Immature natural killer cell (primary cell): ENCODE measurements at places on chromosomes 5 and 9. TPM values are rescaled to one million over a fixed set of nuclear protein-coding genes. Genes with fewer than 3 reads are reported as not detected.

GRCh38 chr9:113853333-113853732 is 22.8 kb upstream of the ZNF618 start:
- H3K36me3 ChIP-seq, result peaks cover 4% of the 10 kb centered on the region
- no peak overlapping the region for H3K4me3 ChIP-seq
- DNase-seq, result no peak
- no peak overlapping the region for H3K27ac ChIP-seq
- H3K27me3 ChIP-seq, result peaks cover 5% of the 10 kb centered on the region
- H3K4me1 ChIP-seq, result no peaks in the 10 kb centered on the region

Gene OTP
- not detected for polyA plus RNA-seq

DNA sequence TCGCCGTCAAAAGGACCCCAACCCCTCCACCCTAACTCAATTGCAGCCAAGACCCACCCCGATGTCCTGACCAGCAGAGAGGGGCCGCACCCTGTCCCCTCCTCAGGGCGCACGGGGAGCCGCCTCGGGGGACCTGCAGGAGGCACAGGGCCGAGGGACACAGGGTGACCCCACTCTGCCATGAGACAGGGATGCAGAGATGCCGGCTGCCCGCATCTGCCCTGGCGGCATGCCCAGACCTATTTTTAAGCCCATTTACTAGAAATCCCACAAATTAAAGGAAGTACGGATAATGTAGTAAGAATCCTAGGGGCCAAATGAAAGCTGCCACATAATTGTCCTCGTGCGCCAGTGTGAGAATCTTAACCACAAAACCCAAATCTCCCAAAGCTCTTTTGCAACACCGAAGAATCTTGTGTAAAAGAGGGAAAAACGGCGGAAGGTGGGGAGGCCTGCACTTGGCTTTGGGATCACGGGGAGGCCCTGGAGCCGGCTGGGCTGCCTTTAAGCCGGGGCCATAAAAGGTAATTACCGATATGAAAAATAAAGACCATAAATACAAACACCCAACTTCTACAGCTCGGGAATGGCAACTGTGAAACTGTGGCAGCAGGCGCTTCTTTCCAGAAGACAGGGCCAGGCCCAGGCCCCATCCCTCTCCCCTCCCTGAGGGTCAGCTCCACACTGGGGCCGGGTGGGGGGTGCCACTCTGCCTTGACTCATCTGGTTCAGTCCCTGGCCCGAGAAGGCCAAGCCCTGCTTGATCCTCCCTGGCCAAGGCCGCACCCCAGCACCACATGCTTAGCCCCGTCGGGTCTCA is 35.0 kb downstream of the NACC2 start:
- no peak overlapping the region for H3K27ac ChIP-seq
- H3K36me3 ChIP-seq, result no peaks in the 10 kb centered on the region
- DNase-seq, result no peak
- H3K27me3 ChIP-seq, result no peaks in the 10 kb centered on the region

DNA sequence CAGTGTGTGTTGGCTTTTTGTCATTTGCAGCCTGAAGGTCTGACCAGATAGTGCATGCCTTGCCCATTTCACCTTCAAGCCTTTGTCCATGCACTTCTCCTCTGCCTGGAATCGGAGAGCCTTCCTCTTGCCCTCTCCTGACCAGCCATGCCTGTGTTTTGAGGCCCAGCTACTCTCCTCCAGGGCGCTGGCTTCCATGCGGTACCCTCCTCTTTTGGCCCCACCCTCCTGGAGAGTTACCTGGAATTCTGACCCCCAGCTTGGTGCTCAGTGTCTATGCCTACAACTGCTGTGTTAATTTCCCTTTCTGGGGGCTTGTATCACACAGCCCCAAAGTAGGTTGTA is 52.5 kb downstream of the CXXC5 start:
- H3K27me3 ChIP-seq, result peaks cover 2% of the 10 kb centered on the region
- peak overlapping the region; percentile 58 for H3K4me3 ChIP-seq
- H3K27ac ChIP-seq, result peak overlapping the region; percentile 34

DNA sequence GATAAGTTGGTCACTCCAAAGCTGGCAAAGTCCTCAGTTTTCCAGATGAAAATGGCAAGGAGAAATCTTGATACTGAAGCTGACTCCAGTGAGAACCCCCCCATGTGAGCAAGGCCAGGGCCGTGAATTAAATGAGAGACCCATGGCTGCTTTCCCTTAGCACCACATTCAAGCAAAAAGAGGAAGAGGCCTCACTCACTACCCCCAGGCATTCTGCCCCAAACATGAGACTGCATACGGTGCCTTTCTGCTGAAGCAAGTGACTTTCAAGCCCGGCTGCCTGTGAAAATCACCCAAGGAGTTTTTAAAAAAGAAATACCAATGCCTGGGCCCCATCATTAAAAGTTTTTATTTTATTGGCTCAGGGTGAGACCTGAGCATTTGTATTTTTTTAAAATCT is 66.9 kb downstream of the TMEM252 start:
- no peaks in the 10 kb centered on the region for H3K36me3 ChIP-seq
- no peak overlapping the region for H3K27ac ChIP-seq
- H3K27me3 ChIP-seq, result peaks cover 2% of the 10 kb centered on the region
- no peaks in the 10 kb centered on the region for H3K4me1 ChIP-seq

DNA sequence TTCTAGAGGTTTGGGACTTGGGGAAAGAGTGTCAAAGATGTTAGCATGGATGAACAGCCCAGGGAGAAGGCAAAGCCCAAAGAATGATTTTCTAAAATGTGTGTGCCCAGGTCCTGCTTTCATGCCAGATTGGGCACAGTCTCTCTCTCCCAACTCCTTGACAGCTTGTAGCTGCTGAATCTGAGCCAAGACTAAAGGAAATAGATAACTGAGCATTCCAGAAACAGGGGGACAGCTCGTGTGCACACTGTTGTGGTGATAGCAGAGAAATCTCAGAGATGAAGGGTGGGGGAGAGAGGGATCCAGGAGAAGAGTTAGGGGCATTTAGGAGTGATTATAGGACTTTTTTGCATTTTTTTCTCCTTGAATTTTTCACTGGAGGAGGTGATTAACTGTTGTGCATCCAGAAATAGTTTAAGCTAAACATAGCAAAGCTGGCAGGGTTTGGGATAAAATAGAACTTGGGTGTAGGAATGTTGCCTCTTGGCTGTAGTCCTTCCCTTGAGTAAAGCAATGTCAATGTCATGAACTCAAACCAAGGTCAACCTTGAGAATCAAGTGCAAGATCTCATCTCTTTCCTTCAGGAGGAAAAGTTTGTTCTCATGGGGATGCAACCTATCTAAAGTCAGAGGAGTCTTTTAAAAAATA is 245.9 kb downstream of the SH3GL2 start:
- H3K4me1 ChIP-seq, result no peaks in the 10 kb centered on the region
- H3K4me3 ChIP-seq, result no peak overlapping the region
- H3K36me3 ChIP-seq, result no peaks in the 10 kb centered on the region

DNA sequence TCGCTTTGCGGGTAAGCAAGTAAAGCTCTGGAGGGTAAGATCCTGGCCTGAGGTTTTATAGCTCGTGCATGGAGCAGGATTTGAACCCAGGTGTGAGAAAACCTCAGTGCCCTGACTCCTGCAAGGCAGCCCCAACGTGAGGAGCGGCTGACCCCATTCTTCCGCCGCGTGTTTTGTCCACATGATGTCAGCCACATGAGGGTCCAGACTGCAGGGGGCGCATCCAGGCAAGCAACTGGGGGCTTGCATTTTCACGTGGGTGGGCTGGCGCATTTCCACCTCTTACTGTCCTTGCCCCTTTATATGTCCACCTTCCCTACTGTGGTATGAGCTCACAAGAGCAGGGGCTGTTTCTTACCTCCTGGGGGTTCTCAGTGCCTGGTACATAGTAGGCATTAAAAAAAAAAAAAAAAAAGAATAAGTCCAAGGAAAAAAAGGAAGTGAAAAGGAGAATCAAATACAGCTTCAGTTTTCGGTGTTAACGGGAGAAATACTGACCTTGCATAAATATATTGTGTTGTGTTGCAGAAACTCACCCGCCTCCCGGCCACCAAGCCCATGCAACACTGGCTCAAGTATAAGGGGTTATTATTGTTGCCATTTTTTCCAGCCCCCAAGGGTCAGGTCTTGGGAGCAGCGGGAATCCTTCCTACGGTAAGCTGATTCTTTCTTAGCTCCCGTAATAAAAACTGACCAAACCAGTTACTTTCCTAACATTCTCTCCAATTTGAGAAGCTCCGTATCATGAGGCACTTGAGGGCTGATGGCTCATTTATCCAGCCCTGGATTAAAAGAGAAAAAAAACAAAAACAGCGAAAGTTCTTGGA is 15.0 kb downstream of the TLX3 start:
- H3K27ac ChIP-seq, result no peak overlapping the region
- peaks cover 9% of the 10 kb centered on the region for H3K27me3 ChIP-seq
- H3K4me1 ChIP-seq, result no peaks in the 10 kb centered on the region
- H3K36me3 ChIP-seq, result no peaks in the 10 kb centered on the region
- DNase-seq, result no peak

DNA sequence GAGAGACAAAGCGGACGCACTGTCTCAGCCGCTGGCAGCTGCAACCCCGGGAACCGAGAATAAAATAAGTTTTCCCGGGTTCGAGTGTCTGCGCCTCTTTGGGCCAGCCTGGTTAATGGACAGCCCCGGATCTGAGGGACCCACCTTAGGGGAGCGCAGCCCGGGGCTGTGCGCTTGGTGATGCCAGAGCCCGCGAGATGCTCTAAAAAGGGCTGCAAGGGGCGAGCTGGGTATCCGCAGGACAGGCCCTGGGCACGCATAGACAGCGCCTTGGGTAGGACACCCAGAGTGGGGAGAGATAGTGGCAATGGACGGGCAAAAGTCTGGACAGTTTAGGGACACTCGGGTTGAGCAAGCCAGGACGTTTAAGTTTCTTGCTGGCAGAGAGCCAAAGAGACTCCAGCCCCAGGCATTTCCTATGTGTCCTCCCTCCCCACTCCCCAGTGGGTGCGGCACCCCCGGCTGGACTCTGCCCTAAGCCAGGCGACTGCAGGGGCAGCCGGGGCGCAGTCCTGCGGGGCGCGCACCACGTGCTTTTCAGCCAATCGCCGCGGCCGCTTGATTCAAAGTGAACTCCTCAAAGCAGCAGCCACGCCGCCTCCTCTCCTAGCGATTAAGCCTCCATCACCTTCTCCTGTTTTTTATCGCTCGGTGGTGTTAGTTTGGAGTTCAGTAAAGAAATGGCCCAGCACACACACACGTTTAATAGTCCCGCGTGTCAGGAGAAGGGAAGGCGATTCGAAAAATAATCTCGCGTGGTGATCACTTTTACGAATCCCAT is 616 bp upstream of the ENC1 start:
- H3K27ac ChIP-seq, result peak overlapping the region; percentile 97
- peaks cover 1% of the 10 kb centered on the region for H3K36me3 ChIP-seq
- peaks cover 37% of the 10 kb centered on the region for H3K4me1 ChIP-seq
- DNase-seq, result peak; percentile 56
- peaks cover 14% of the 10 kb centered on the region for H3K27me3 ChIP-seq

- H3K27me3 ChIP-seq, result peaks cover 1% of the 10 kb centered on the region
- H3K36me3 ChIP-seq, result peaks cover 2% of the 10 kb centered on the region
- peak overlapping the region; percentile 33 for H3K4me3 ChIP-seq
- H3K4me1 ChIP-seq, result peaks cover 23% of the 10 kb centered on the region
These were observed 23.3 kb downstream of the GOLGA2 start for GRCh38 chr9:128252317-128253139.

- H3K4me1 ChIP-seq, result no peaks in the 10 kb centered on the region
- no peak overlapping the region for H3K27ac ChIP-seq
- no peaks in the 10 kb centered on the region for H3K36me3 ChIP-seq
- peaks cover 2% of the 10 kb centered on the region for H3K27me3 ChIP-seq
- DNase-seq, result no peak
These were observed 132.3 kb upstream of the SLIT3 start for GRCh38 chr5:169433221-169433651.

Gene PCDHGA2
- not detected for polyA plus RNA-seq

Gene RNF180
- polyA plus RNA-seq, result not detected

Gene CDX1
- polyA plus RNA-seq, result not detected

Gene FLT4
- polyA plus RNA-seq, result not detected

- no peak overlapping the region for H3K4me3 ChIP-seq
- DNase-seq, result no peak
These were observed 18.0 kb upstream of the PRR16 start for GRCh38 chr5:120446068-120446492.

- H3K4me3 ChIP-seq, result no peak overlapping the region
- H3K36me3 ChIP-seq, result no peaks in the 10 kb centered on the region
- H3K27me3 ChIP-seq, result peaks cover 14% of the 10 kb centered on the region
- H3K4me1 ChIP-seq, result no peaks in the 10 kb centered on the region
These were observed 40.0 kb downstream of the EBF1 start for GRCh38 chr5:159059722-159060121.

DNA sequence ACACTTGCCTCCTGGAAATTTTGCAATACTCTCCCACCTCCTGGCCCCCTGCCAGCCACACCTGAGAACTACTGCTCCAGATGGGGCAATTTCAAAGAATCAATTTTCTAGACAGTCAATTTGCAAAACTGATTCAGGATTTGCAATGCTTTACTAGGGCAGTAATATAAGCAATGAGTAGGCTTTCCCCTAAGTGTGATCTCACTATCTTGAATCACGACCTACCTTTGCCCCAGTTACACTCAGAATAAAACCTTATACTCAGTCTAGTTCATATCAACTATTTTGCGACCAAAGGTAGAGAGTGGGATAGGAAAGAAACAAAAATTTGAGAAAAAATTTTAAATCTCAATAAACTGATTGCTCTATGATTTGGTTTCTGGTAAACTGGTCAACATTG is 54.4 kb downstream of the DROSHA start:
- no peaks in the 10 kb centered on the region for H3K4me1 ChIP-seq
- H3K36me3 ChIP-seq, result peaks cover 34% of the 10 kb centered on the region
- no peak overlapping the region for H3K4me3 ChIP-seq
- no peaks in the 10 kb centered on the region for H3K27me3 ChIP-seq

GRCh38 chr9:7094052-7094451 is 336.3 kb downstream of the KDM4C start:
- H3K36me3 ChIP-seq, result peaks cover 19% of the 10 kb centered on the region
- H3K4me3 ChIP-seq, result no peak overlapping the region
- no peak for DNase-seq
- H3K27ac ChIP-seq, result no peak overlapping the region
- H3K27me3 ChIP-seq, result no peaks in the 10 kb centered on the region
- peaks cover 2% of the 10 kb centered on the region for H3K4me1 ChIP-seq

DNA sequence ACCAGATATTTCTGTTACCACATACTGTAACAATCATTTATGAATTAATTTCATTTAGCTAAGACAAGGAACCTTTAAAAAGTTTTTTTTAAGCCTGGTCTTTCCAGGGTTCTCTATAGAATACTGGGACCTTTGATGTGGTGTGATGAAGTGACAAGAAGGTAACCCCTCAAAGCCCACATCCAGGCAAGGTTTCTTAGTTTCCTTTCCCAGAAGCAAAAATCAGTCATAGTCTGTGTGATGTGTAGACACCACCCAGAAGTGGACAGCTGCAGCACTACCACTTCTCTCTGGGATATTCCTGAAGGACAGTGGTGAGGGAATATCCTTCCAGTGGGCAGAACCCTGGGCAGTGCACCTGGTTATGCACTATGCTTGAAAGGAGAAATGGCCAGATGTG is 115.6 kb downstream of the TTC39B start:
- peaks cover 77% of the 10 kb centered on the region for H3K36me3 ChIP-seq
- no peak for DNase-seq
- no peak overlapping the region for H3K4me3 ChIP-seq
- peaks cover 24% of the 10 kb centered on the region for H3K4me1 ChIP-seq

Gene C9orf50
- not detected for polyA plus RNA-seq
